Right ventricle myocardium superior (tissue), 1 donor: ENCODE measurements at places on chromosomes 4 and X.

GRCh38 chr4:14827111-14827510 is 175.2 kb upstream of the CPEB2 start:
- no peak for DNase-seq

- DNase-seq: no peak
These were observed 393.4 kb upstream of the NDST3 start for GRCh38 chr4:117640836-117641235.

DNA sequence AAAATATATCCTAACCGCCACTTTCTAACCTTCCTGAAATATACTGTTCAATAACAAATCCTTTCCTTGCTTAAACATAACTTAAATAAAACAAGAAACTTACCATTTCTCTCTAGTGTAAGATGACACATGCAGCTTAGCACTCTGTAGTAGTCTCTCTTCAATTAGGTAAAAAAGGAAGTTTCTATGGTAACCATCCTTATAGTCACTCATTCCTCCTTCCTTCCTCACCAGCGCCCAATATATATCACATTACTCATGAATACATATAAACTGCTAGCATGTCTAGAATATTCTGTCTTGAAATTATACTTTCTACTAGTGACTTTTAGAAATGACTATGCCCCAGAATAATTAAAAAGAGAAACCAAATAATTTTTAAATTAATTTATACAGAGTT is 112.2 kb downstream of the SNCA start:
- DNase-seq: no peak

GRCh38 chr4:147160908-147161513 is 215.3 kb upstream of the TTC29 start:
- DNase-seq: no peak

DNA sequence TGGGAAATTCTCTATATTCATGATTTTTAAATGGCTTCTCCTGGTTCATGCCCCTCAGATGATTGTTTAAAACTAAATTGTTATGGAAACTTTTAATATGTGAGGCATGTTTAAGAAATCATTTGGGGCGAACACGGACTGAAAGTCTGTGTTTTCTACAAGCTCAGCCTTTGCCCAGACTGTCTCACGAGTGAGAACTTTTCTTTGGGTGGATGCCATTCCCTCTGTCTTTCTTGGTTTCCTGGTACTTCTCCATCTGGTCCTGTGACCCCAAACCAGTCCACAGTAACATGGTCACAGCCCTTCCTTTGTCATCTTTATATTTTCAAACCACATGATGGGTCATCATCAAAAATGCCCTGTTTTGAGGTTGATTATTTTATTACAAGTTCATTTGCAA is 186.6 kb upstream of the GNPDA2 start:
- no peak for DNase-seq

DNA sequence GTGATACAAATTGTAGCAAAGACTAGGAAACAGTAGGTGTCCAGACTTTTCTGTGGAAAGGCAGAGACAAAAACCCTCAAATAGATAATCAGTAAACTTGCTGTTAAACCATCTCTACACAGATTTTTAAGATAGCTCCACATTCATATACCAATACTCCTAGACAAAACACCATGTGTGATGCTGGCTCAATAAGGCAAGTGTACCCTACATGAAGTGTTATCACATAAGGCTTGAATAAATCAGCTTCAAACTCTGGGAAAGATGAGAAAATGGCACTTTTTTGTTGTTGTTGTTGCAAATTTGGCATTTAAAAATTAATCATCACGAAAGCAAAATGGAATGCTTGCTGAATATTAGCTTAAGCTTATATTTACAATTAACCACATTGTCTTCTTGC is 45.1 kb downstream of the DRD5 start:
- no peak for DNase-seq

GRCh38 chr4:72311291-72311690 is 257.7 kb downstream of the ADAMTS3 start:
- DNase-seq: no peak

- peak; percentile 74 for DNase-seq
These were observed 53.8 kb downstream of the ZFYVE28 start for GRCh38 chr4:2364654-2365053.

GRCh38 chr4:104693601-104694201 is 199.0 kb upstream of the CXXC4 start:
- no peak for DNase-seq

GRCh38 chrX:52341493-52341892 is 27.3 kb upstream of the XAGE2 start:
- no peak for DNase-seq

DNA sequence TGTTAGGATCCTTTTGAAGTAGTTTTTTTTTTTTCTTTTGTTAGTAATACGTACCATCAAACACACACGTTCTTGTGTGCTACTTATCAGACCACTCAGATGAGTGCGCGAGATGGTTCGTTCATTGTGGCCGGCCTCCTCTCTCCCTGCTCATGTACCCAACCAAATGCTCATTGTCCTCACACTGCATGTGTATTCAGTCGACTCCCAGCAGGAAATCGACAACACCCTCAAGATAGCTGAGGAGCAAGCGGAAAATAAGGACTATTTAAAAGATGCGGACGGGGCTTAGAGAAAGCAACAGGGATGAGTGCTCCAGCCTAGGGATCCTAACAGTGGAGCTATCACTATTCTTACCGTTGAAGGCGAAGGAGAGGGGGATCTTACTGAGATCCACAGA is 72.9 kb upstream of the GUCY1A1 start:
- DNase-seq: no peak

GRCh38 chrX:46561824-46562657 is 11.5 kb upstream of the CHST7 start:
- DNase-seq: no peak

- no peak for DNase-seq
These were observed 187.7 kb downstream of the SHROOM3 start for GRCh38 chr4:76622717-76623116.

DNA sequence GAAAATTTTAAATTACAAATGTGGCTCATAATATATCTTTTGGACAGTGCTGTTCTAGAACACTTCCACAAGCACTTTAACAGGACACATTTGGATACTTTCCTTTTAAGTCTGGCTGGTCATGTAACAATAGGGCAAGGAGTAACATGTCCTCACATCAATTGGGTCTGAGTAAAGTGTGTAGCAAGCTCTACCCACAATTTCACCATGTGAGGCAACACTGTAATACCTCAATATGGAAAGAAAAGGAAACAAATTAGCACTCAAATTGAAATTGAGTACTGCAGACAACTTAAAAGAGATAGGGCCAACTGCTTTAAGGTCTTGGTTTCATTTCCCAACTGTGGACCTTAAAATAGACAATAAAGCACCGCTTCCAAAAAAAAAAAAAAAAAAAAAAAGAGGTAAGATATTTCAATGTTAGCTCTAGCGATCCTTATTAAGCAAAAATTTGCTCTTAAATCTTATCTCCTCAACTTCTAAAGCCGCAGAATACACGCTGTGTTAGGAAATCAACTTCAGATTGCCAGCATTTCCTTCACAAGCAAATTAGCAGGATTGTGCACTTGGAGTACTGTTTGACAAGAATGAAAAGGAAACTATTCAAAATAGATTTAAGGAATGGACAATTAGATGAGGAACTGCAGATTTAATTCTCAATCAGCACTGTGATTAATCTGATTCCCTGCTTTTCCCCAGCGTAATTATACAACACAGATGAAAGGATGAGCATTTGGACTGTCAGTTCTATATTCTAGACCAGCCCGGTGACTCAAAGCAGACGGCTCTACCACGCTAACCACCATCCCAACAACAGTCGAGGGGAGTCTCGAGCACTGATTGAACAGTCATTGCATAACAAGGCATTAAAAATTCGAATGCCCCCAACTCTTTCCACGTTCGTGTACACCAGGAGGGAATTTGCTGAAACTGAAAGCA is 1.6 kb downstream of the CASK start:
- no peak for DNase-seq
